ENCODE measurements at places on chromosomes 7 and 10.

- no peak for DNase-seq
Observed at GRCh38 chr10:80137920-80138319, 5.4 kb downstream of the PLAC9 start.

DNA sequence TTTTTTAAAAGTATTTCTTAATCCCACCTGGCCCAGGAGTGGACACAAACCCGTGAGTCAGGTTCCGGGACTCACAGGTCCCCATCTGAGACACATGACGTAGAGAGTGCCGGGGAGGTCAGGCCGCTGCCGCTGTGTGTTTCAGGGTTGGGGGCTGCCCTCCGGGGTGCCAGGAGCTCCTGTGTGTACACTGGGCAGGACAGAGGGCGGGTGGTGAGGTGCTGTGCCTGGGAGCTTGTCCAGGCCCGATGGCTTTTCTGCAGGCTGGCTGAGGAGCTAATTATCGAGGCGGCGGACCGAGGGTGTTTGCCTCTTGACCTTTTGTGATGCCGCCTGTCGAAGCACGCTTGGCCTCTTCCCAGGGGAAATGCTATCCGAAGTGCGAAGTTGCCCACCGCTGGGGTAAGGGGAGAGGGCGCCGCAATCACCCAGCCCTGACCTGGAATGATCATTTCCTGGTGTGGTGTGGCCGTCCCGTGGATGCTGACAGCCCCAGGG, 42.1 kb downstream of the FOXL3 start:
- no peak for DNase-seq

DNA sequence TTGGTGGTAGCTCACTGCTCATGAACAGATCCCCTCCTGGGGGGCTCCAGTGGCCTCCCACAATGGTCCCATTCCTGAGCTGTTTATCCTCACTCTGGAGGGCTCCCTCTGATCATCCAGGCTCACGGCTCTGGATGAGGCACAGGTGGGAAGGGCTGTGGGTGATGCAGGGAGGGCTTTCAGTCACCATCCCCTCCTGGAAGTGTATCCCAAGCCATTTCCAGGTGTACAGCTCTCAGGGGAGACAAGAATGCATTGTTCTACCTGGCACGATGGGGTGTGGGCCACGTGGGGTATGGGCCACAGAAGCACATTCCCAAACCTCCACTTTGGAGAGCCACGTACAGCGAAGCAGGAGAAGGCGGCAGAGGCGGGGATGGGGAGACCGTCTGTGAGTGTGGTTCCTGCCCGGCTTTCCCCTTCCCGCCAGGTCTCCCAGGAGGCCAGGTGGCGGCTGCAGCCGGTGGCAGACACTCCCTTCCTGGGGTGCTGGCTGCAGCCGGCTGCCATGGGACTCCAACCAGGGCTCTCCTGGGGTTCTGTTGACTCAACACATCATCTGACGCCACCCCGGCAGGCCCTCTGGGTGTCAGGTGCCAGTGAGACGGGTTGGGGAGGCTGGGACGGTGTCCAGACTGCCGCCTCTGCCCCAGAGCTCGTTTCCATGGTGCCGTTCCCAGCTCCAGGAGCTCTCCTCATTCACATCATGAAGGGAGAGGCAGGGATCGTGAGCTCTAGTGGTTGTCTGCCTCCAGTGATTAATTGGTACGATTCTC, 169.7 kb upstream of the RHEB start:
- DNase-seq, result no peak

DNA sequence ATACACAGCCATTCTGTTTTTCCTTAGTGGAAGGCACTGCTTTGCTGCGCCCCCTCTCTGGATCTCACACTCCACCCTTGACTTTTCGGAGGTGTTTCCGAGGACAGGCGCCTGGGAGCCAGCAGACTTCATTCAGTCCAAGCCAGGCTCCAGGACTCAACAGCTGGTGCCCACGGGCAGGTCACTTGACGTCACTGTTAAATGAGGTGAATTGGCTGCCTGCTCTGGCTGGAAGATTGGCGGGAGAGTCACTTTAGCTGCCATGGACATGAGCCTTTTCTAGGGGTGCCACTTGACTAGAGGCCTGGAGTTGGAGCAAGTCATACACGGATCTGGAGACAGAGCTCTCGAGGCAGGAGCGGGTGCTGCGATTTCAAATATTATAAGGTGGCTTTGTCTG, 3.2 kb downstream of the HTRA1 start:
- no peak for DNase-seq

DNA sequence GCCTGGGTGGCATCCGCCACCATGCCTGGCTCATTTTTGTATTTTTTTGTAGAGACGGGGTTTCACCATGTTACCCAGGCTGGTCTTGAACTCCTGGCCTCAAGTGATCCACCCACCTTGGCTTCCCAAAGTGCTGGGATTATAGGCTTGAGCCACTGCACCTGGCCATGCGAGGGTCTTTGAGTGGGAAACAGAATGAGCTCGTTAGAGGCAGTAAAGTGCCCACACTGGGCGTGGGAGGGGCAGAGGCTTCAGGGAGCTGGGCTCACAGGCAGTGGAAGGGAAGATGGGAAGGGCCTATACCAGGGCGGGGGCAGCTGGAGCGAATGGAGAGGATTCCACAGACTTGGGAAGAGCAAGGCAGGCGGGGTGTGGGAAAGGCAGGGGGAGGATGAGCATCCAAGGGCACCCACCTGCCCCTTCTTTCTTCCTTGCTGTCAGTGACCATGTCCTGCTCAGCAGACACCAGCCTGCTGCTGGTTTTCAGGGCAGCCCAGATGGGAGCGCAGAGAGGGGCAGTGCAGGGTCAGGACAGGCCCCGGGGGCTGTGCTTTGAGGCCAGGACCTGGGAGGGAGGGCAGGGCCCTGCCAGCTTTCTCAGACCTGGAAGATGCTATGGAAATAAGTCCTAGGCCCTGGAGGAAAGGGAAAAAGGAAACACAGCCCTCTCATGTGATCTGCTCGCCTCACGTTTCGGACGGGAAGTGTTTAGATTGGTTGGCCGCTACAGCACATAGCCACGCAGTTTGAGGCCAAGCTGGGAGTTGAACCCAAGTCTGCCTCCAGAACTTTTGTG, 4.2 kb downstream of the FZD9 start:
- no peak for DNase-seq

- DNase-seq, result no peak
Observed at GRCh38 chr10:132391676-132392020, 5.4 kb upstream of the PWWP2B start.

DNA sequence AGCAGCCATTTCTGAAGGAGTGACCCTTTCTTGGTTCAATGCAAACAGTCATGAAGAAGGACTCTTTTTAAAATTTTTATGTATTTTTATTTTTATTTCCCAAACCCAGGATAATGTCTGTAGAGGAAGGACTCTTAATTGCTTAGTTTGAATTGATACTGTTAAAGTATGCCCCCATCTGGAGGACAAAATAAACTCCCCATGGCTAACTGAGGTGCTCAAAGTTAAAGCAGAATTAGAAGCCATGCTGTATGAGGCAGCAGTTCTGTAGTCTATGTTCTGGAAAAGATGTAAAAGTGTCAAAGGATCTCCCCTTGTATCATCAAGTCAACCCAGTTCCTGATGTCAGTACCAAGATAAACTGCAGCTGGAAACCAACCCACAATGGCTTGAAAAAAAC, 617.9 kb upstream of the GRM3 start:
- no peak for DNase-seq

DNA sequence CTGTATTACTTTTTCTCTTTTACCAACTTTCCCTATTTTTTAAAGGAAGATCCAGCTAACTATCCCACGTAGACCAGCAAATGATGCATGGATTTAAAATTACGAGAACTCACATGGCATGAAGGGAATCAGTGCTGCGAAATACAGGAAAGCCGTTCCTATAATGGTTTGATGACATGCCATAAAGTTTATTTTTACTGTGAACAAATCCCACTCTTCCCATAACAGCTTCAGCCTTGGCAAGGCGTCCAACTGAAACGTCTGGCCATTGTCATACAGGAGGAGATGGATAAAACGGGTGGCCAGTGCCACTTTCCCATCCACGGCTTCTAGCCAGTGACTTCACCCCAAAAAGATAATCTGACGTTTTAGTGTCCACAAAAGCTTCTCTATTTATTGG, 106.2 kb upstream of the DDC start:
- DNase-seq, result no peak

DNA sequence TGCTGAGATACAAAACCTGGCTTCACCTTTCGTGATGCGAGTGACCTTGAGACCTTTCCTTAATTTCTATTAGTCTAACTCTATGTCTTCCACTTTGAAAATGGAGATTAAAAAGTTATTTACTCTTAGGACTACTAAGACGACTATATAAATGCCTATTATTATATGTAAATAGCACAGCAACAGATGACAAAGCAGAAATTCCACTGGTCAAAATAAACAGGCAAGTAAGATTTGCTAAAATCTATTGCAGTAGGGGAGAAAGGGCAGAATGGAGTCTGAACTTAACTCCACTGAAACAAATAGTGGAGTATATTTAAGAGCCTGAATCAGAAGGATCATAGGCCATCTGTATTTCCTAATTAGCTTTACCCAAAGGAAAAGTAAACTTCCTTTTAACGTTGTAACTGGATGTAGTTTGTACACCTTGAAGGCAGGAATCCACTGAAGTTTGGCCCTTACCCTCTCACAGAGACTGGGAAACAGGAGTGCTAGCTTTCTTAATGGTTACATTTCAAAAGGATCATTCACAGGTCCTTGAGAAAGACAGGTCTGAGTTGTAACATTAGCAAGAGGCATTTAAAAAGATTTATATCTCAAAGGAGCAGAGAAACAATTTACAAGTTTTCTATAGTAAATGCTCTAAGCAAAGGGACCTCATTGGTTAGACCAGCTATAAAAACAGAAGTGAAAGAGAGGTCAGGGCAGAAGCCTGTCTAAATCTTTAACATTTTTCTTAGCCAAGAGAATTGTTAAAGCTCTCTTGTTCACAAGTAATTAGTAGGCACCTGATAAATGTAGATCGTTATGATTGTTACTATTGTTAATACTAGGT, 332.5 kb downstream of the ZWINT start:
- no peak for DNase-seq

DNA sequence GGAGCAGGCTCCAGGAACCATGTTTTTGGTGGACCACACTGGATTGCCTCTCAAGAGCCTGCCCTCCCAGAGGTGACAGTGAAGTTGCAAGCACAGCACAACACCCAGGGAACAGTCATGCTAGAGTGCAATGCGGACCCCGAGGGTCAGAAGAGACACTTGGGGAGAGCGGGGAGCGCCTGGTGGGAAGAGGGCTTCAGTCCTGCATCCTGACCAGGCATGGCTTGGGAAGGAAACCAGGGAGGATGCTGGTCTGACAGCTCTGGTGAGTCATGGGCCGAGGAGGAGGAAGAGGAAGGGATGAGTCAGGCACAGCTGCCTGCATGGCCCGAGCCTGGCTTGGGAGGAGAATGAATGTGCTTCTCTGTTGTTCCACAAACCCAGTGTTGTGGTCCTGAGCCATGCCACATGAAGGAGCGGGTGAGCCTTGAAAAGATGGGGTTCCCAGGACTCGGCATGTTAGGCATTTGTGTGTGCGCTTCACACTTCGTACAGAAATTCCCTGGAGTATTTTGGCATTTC, 29.5 kb upstream of the ANKRD2 start:
- no peak for DNase-seq

- no peak for DNase-seq
Observed at GRCh38 chr10:133359972-133360610, 2.3 kb upstream of the FUOM start.

DNA sequence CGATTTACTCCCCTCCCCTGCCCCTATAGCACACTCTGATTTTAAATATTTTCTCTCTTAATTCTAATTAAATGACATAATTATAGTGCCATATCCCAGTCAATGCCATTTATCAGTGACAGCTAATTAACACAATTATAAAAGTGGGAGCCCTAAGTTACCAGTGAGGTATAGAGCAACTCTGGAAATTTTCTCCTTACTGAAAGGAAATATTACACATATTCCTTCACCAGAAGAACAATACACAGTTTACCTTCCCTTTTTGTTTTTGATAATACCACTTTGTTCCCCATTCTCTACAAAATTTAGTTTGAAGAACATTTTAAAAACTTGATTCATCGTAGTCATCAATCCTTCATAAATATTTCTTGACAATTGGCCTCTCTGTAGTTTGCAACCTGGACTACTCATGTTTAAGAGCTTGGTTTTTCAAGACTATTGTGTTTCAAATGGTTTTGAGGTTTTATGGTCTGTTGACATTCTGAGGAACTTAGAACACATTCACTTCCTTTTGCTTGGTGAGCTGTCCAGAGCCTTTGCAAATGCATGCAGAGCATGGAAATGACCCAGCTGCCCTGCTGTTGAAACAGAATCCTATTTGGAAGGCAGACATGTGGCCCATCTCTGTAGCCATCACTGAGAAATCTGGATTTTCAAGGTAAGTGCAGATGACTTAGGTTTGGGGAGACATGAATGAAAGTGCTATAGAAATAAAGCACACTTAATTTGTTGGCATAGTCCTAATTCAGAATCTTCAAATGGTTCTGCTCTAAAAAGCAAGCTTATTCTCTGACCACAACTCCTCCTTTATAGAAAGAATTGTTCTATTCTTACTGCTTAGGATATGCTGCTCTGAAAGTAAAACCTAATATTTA, at the start of gene GPR141:
GPR141 (plus strand) TSS at position 521 of the 875 bp plus-strand sequence. CDS start 56,628 bp downstream, outside the sequence.
- DNase-seq, result no peak

DNA sequence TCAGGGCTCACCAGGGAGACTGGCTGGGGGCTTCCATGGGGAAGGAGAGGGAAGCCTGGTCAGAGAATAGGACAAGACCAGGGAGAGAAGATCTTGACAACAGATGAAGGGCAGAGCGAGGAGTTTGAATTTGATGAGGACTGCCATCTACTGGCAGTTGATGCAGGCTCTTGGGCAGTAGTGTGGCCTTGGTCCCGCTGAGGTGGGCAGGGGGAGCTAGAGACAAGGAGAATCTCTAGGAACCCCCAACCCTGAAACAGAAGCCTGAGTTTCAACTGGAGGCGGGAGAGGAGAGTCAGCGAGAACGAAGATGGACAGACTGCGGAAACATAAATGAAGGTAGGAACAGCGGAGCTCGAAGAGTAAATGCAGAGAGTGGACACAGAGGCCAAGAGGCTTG, 81.0 kb downstream of the PPP1R3C start:
- no peak for DNase-seq

DNA sequence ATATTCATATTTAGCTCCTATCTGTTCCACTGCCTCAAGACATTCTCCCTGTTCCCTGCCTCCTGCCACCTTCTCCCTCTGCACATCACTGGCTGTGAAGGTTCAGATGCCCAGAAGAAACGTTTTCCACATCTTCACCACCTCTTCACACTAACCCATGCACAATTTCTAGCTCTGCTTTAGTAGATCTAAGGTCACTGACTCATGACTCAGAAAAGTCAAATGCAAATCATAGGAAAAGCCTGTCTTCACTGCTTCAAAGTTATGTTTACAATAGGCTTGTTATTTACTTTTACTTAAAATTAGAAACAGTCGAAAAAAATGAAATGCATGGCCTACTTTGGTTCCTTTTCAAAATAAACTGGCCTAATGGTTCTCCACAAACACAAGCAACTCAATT, 2.5 kb downstream of the SCRN1 start:
- no peak for DNase-seq

GRCh38 chr7:137403353-137403695, 59.8 kb upstream of the PTN start:
- DNase-seq, result no peak

DNA sequence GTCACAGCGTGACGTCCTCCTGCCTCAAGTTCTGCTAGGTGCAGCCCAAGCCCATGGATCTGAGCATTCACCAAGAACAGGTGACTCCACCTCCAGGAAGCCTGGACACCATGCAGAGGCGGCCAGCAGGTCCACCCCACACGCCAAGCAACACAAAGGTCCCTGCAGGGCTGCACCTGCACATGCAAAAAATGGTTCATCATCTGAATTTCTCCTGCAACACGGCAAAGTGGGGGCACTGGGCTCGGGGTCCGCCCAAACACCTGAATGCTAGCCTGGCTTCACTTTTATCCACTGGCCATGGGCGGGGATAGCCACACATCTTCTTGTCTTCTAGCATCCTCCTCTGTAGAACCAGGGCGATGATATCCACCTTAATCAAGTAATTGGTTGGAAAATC, 28.9 kb downstream of the CNPY1 start:
- DNase-seq, result no peak
